Activated CD4-positive, alpha-beta T cell treated with anti-CD3 and anti-CD28 coated beads, Interleukin-2, amount 10 ng/mL, durations not matched to agents 24 days and 14 days (primary cell): ENCODE measurements at places on chromosomes 2 and 18. TPM values are rescaled to one million over a fixed set of nuclear protein-coding genes. Genes with fewer than 3 reads are reported as not detected.

The ZC3H6 gene
- total RNA-seq, result 4.9 and 6.2 TPM in 2 replicates

The IL18R1 gene
- total RNA-seq, result 41.7 and 50.2 TPM in 2 replicates

The CHPF gene
- 37.8 and 38.3 TPM in 2 replicates for total RNA-seq

The GALNT3 gene
- 4.9 and 6.1 TPM in 2 replicates for total RNA-seq
